ENCODE measurements at places on chromosomes 1 and 21.

GRCh38 chr1:958823-959730 lies at the start of gene NOC2L:
TSS of gene NOC2L (minus strand) at chr1:959256. CDS start at chr1:959240, 16 bp downstream.
- DNase-seq: peak; percentile 97

DNA sequence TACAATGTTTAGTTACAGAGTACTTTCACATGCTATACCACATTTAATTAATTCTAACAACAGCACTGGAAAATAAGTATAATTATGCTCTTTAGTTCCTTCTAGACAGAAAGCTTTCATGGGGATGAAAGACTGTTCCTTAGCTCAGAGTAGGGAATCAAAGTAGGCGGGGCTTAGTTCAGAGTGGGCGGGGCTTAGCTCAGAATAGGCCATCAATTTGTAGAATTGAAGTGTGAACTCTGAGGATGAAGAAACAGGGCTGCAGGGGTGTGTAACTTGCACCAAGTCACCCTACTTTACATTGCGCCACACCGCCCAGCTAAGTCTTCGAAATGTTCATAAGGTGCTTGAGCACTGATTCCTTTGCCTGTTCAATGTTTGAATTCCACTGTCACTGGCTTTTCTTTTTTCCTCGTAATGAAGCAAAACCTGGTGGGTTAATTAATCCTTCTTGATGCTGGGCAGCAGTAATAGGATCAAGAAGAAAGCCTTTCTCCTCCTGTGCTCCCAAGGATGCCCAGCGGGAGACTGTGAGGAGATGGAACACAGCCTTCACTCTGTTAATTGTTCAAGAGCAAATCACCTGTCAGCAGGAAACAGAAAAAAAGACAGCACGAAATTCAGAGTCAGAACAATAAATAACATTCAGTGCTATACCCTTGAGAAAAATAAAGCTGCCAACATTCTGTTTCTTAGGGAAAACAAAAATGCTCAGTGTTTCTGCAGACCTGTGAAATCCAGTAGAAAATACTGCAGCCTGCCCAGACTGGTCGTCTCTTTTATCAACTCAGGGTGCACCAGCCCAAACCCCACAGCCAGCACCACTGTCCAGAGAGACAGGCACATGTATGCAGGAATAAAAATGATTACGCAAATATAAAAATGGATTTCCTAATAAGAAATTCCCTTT lies 66.5 kb upstream of the CAMK1G start:
- DNase-seq: peak; percentile 0

DNA sequence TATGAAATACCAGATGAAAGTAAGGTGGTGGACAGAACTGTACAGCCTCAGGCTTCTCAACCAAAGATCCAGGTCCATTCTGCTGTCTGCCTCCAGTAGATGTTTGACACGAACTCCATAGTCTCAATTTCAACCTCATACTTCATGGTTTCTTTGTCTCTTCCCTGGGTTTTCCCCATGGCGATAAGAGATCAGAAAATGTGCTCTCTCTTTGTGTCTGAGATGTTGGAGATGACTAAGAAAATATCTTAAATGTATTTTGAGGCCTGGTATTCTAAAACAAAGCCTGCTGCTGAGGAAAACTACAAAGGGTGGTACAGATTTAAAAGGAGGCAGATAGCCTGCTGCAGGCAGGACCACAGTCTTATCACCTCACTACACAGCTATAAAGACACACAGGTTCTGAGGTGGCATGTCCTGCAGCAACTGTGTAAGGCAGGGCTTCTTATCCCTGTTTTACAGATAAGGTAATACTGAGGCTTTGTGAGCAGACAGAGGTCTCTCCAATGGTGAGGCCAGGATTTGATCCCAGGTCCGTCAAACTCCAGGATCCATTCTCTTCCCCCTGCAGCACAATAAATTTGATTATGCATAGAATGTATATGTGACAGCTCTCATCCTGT lies 40.0 kb upstream of the CACNA1E start:
- no peak for DNase-seq

DNA sequence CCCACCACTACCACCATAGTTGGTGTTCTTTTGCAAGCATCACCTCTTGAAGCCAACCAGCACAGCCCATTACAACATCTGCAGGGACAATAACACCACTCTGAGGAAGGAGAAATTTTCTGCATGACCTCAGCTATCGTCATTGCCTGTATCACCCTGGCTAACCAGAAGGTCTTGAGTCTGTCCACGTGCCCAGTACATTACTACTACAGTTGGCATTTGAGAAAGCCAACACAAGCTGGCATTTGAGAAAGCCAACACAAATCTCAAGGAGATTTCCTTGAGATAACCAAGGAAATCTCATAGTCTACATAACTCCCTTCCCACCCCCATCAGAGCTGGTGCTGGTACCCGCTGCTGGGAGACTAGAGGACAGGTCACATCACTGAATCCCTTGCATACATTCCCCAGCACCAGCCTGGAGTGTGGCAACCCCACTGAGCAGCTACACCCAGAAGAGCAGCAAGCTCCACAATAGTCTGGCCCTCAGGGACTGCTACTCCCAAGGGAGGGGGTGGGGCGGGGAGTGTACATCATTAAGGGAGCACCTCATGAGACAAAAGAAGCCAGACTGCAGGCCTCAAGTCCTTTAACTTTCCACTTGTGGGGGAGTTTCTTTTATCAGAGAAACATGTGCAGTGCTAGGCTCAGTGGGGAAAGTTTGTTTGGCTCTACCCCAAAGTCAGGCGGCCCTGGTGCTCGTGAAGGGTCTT lies 46.0 kb upstream of the GUCA2A start:
- no peak for DNase-seq

DNA sequence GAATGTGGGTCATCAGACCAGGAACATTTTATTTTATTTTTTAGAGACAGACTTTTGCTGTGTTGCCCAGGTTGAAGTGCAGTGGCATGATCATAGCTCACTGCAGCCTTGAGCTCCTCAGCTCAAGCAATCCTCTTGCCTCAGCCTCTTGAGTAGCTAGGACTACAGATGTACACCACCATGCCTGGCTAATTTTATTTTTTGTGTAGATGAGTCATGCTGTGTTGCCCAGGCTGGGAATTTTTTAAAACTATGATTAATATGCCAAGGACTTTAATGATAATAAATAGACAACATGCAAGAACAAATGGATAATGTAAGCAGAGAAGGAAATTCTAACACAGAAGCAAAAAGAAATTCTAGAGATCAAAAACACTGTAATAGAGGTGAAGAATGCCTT lies 142.4 kb downstream of the AK5 start:
- DNase-seq: peak; percentile 49

DNA sequence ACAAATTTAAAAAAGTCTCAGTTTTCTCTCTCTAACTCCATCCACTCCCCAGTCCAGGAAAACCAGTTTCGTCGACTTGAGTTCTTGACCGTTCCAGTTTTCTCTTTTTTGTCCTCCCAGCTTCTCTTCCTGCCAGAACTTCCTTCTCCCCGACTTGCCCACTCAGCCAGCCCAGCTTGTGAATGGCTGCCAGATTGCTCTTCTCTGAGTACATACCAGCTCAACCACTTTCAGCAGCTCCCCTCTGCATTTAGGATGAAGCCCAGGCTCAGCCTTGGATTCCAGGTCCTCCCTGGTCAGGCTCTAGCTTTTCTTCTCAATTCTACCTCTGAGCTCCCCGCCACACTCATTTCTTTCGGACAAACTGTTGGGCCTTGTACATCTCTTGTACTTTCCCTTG lies 1.4 kb downstream of the DIO1 start:
- DNase-seq: peak; percentile 11

GRCh38 chr1:15046487-15047165 lies 106.9 kb upstream of the TMEM51 start:
- peak; percentile 85 for DNase-seq

DNA sequence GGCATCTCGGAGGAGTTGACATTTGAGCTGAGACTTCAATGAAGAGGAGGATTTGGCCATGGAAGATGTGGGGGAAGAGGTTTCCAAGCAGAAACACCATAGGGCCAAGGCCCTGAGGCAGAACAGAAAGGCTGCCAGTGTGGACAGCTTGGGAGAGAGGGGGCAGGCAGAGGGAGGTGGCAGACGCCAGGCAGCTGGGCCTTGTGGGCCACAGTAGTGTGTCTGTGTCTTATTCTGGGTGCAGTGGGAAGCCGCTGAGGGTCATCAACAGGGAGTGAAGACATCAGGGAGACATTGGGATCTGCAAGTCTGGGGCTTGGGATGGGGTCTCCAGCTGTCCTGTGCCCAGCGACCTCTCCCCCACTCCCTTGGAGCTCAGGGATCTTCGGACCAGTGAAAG lies 96.8 kb downstream of the LACTBL1 start:
- DNase-seq: no peak

DNA sequence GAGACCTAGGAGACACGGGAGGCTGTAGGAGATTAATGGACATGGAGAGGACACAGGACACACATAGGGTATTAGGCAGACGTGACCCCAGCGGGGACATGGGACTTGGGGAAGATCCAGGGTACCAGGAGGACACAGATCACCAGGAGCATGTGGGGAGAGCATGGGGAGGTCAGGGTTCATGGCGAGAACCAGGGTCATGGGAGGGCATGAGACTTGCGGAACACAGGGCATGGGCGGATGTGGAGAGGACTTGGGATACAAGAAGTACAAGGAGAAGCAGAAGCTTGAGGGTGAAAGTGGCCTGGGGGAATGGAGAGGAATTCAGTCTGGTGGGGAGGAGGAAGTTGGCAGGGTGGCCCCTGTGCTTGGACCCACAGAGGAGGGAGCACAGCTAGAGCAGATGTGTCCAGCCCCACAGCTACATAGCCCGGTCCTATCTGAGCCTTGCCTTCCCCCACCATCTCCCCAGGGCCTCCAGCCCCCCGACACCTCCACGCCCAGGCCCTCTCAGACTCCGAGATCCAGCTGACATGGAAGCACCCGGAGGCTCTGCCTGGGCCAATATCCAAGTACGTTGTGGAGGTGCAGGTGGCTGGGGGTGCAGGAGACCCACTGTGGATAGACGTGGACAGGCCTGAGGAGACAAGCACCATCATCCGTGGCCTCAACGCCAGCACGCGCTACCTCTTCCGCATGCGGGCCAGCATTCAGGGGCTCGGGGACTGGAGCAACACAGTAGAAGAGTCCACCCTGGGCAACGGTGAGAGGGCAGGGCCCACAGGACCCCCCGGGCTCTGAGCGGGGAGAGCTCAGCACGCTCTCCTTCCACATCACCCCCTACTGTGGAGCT lies 12.1 kb downstream of the TIE1 start:
- no peak for DNase-seq

DNA sequence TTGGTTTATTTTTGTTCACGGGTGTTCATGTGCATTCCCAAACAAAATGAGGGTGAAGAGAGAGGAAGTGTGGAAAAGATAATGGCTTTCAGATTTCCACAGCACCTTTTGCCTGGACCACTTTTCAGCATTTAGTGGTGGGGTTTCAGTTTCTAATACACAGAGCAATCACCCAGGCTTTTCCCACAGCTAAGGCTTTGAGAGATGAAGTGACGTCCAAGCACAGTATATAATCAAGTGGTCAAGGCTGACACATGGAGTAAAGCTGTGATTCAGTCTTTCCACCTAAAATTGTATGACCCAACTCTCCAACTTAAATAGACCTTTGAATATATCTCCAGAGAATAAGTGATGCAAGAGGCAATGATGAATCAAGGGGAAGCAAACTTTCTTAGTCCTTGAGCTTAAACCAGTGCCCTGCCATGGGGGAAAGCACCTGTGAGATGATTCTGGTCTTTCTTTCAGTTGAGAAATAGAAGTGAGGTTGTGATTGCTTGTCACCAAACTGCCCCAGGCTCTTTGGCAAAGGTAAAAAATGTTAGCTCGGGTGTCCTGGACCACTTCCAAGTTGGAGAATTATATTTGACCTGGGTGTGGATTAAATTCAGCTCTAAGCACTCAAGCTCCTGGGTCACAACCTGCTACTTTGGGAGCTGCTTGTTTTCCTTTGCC lies 2.4 kb upstream of the PIK3R3 start:
- peak; percentile 64 for DNase-seq

Measured in suppressor macrophage treated with lipopolysaccharide for 1 hour (primary cell).